ENCODE measurements at places on chromosomes 4 and X.

- DNase-seq, result no peak
Measured at GRCh38 chr4:42281324-42282020, 115.8 kb upstream of the SHISA3 start.

- no peak for DNase-seq
Measured at GRCh38 chr4:25670991-25671390, 15.3 kb downstream of the SLC34A2 start.

DNA sequence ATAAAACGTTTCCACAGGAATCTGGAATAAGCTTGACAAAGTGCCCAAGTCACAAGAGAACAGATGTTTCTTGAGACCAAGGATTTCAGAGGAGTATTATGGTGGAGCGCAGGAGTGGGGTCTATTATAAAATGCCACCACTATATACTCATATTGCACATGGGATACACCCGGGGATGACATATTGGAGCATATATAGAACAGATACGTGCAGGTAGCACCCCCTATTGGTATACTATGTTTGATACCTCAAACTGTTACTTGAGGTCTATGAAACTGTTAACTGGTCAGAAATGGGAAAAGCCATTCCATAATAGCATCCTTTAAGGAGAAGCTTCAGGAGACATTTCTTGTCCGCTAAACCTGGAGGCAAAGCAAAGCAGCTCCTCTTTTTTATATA, 86.0 kb downstream of the PCYT1B start:
- DNase-seq, result no peak

- DNase-seq, result no peak
Measured at GRCh38 chr4:154569028-154569427, 6.2 kb downstream of the FGB start.

- no peak for DNase-seq
Measured at GRCh38 chr4:114385195-114385985, 213.2 kb upstream of the UGT8 start.

- DNase-seq, result no peak
Measured at GRCh38 chrX:39998636-39999406, 98.9 kb downstream of the BCOR start.

DNA sequence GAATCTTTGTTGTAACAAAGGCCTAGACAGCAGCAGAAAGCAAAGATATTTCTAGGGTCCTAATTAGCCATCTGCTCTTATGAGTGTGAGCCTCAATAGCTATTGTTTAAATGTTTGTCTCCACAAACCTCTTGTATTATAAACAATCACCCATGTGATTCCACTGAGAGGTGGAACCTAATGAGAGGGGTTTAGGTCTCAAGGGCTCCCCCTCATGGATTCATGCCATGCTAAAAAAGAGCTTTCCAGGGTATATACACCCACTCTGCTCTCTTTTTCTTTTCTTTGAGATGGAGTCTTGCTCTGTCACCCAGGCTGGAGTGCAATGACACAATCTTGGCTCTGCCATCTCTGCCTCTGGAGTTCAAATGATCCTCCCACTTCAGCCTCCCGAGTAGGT, 42.1 kb downstream of the TRIM61 start:
- DNase-seq, result no peak

GRCh38 chrX:38754102-38754790, 47.0 kb upstream of the MID1IP1 start:
- peak; percentile 19 for DNase-seq

- DNase-seq, result no peak
Measured at GRCh38 chr4:160546201-160546600, 1443.3 kb downstream of the RAPGEF2 start.

GRCh38 chr4:154854362-154854761, 73.3 kb downstream of the RBM46 start:
- DNase-seq, result no peak

DNA sequence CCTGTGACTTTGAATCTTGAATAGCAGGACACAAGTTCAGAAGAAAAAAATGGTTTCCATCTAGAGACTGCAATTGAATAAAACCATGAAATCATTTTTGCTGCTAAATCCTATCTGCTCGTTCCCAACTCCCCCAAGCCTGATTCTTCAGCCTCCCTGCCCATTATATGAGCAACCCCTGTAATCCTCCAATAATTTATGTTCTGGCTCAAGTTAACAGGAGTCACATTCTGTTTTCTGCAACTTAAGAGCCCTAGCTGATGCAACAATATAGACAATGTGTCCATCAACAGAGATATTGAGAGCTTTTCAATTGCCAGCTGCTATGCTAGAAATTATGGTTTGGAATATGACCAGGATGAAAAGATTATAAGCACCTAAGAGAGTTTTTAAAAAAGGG, 84.1 kb downstream of the LDB2 start:
- DNase-seq, result no peak

DNA sequence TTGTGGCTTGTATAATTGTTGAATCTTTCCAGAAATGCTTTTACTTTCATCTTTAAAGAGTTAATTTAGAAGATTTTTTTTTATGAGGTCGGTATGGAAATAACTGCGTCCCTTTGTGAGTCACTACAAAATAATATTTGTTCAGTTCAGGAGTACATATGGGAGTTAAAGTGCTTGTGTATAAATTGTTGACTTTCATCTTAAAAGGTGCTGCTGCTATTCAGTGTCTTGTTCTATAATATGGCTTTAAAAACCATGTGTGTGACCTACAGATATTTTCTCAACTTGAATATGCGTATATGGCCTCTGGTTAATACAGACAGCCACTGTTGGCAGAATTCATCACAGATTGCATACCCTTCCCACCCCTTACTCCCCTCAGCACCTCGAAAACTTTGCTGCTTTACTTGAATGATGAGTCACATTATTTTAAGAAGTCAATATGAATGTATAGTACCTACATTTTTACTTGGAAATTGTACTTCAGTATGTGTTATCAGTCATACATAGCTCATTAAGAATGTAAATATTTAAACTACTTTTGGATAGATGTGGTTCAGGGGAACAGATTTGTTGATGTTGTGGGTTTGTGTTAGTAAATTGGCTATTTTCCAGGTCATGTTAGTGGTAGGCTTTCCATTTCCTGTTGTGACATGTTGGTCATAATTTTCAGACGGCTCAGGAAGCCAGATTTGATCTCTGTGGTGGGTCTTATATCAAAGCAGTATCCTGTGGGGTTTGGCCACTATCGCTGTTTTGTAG, 1.5 kb downstream of the CLCN3 start:
- peak; percentile 69 for DNase-seq

- DNase-seq, result no peak
Measured at GRCh38 chr4:107801766-107802211, 22.9 kb upstream of the SGMS2 start.

GRCh38 chr4:73223258-73223650, 35.3 kb downstream of the ANKRD17 start:
- no peak for DNase-seq

GRCh38 chrX:12865359-12865758, 1.5 kb upstream of the TLR7 start:
- DNase-seq, result no peak

DNA sequence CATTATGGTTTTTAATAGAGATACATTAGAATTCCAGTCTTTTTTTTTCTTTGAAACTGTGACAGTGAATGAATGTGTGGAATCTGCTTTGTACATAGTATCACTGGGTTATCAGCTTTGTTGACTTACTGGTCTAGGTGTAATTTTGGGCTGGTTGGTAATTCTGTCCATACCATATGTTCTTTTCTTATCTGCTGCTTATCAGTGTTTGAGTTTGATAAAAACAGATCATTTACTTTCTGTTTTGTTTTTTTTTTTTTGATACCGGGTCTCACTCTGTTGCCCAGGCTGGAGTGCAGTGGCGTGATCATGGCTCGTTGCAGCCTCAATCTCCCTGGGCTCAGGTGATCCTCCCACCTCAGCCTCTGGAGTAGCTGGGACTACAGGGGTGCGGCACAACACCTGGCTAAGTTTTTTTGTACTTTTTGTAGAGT, 12.4 kb downstream of the WWC2 start:
- no peak for DNase-seq

GRCh38 chrX:16123222-16123786, at the start of gene GRPR:
Gene GRPR, plus strand, starts transcription at chrX:16123565. Its CDS starts 389 bp downstream, at chrX:16123954.
- DNase-seq, result peak; percentile 51

DNA sequence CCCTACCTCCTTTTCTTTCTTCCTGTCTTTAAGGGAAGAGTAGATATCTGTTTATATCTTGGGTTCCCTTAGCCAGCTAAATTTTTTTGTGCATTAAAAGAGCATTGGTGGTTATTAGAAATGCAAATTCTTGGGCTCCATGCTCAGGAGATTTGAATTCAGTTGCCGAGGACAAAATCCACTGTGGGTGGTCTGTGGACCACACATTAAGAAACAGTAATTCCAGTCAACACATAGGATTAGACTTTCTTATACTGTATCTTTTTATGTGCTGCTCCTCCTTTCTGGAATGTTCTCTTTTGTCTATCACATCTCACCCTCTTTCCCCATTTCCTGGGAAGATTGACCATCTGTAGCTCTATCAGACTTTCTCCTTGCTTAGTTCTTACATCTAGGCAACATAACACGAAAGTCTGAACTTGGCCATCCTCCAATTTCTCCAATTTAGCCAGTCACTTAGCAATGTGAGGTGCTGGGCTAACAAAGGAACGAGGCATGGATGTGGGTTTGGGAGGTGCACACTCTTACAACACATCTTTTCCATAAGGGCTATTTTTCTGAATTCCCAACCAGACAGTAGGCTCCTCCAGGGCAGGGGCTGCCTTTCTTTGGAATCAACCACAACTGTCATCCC, 5.3 kb upstream of the PDLIM3 start:
- no peak for DNase-seq

- DNase-seq, result no peak
Measured at GRCh38 chr4:144901141-144901540, 196.9 kb downstream of the ANAPC10 start.

- DNase-seq, result no peak
Measured at GRCh38 chr4:85611661-85612060, 136.7 kb downstream of the ARHGAP24 start.

DNA sequence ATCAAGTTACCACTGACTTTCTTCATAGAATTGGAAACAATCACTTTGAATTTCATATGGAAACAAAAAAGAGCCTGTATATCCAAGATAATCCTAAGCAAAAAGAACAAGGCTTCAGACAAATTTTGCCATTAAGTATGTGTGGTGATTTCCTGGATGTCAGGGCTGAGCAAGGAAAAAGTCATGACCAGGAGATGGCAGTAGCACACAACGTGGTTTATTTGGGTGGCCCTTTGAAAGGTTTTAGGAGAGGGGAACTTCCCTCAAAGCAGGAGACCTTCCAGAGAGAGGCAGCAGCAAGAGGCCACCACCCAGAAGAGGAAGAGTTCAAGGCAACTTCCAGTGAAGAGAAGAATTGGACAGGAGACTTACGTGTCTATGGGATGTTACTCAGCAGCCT, 18.1 kb upstream of the ZXDB start:
- DNase-seq, result peak; percentile 24

GRCh38 chrX:5695971-5696370, 532.7 kb downstream of the NLGN4X start:
- DNase-seq, result no peak

- peak; percentile 45 for DNase-seq
Measured at GRCh38 chr4:40897557-40898203, 147.9 kb downstream of the NSUN7 start.

DNA sequence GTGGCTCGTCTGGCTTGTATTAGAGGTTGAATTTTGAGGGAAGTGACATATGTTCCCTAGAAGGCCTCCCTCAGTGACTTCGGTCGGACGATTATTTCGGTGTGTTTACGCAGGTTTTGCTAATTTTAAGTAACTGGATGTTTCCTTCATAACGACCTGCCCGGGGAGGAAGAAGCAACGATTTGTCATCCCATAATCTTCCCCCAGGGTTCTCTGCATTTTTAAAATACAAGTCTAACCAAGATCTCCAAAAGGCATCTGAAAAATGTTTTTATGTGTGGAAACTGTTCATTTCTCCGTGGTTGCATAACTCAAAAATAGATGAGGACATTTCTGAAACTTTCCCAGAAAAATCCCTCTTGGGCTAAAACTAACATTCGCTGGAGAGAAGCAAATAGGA, 195.4 kb downstream of the SHOX start:
- no peak for DNase-seq

DNA sequence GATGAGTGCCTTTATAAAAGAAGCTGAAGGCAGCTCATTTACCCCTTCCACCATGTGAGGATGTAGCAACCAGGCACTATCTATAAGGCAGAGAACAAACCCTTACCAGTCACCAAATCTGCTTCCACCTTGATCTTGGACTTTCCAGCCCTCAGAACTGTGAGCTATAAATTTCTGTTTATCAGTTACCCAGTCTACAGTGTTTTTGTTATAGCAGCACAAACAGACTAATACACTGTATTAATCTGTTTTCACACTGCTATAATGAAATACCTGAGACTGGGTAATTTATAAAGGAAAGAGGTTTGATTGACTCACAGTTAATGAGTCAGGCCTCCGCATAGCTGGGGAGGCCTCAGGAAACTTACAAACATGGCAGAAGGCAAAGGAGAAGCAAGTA, 91.2 kb downstream of the SOWAHB start:
- DNase-seq, result no peak

- DNase-seq, result no peak
Measured at GRCh38 chr4:18197467-18197866, 175.9 kb upstream of the LCORL start.

DNA sequence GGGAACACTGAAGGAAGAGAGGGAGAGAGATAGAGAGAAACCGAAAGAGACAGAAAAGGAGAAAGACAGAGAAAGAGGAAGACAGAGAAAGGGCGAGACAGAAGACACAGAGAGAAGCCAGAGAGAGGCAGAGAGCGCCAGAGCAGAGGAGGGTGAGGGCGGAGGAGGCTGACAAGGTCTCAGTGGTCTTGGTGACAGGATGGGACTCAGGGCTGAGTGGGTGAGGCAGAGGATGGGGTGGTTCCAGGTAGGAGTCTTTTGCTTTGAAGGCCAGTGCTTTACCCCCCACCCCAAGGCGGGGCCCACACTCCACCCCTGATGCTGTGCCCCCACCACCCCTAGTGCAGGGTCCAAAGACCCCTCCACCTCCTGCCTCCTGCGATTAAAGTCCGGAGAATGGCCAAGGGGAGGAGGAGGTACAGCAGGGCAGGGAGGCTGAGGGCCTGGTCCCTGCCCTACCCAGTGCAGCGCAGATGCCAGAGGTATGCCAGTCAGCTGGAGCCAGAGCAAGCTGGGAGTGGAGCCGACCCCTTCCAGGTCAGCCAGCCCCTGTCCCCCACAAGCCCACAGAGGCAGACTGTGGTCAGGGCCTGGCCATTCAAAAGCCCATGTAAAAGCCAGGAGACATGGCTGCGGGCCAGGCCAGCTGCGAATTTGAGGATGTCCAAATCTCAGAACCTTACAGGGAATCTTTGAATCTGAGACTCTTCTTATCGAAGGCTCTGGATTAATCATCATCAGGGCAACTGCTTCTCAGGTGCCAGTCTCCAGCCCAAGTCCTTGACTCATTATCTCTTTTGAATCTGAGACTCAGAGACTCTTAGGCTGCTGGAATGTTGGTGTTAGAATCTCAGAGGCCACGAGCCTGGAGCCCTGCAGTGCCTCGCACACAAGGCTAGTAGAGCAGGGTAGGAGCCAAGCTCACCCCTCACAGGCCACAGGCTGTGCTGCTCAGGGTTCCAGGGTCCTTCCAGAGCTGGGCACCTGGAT, 758 bp downstream of the IQSEC2 start:
- no peak for DNase-seq

DNA sequence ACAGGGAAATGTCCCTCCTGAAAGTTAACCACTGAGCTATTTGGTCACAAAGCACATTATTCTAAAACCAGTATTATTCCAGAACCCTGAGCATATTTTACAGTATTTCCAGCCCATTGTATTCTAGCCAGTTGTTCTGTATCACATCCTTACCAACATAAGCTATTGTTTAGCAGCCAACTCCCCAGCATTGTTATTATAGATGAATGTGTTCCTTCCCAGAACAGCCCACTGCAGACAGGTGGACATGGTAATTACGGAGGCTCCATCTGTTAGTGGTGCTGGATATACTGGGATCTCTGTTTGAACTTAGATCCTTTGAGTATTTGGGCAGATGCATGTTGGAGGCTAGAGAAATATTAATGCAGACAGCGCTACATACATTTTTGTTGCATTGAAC, 126.1 kb downstream of the MGST2 start:
- no peak for DNase-seq

Measured in CD4-positive, alpha-beta T cell treated with Interleukin-6 at 100 ng/mL for 8 hours (primary cell).